ENCODE measurements at places on chromosomes 1 and 21.

- DNase-seq: no peak
These were observed 19.5 kb upstream of the PSMB2 start for GRCh38 chr1:35660581-35661473.

DNA sequence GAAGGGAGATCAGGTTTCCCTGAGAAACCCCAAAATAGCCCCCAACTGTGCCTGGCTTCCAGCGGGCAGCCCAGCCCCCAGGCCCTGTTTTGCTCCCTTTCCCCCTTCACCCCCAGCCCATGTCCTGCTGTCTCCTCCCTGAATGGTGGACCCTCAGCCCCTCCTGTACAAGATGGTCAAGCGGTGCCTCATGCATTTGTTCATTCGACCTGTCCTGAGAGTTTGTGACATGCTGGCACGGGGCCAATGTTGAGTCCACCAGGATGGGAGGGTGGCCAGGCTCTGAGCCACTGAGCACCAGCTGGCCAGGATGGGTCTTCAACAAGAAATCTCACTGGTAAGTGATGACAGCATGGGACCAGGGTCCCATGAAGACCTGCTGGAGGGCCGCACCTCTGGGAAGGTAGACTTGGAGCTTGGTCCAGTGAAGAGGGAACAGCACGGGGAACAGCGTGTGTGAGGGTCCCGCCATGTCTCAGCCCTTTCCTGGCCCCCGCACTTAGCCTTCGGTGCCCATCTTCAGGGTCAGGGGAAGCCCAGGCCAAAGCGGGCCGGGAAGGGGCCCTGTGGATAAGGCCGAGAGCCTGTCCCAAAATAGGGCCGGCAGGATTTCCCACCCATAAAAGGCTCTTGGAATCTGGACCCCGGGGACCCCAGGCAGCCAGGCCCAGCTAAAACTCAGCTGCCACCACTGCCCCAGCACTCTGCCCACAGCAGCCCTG lies at the start of gene CALML6:
TSS of gene CALML6 (plus strand) at position 290 of the 722 bp plus-strand sequence. CDS start at position 311, 21 bp downstream.
- DNase-seq: no peak

DNA sequence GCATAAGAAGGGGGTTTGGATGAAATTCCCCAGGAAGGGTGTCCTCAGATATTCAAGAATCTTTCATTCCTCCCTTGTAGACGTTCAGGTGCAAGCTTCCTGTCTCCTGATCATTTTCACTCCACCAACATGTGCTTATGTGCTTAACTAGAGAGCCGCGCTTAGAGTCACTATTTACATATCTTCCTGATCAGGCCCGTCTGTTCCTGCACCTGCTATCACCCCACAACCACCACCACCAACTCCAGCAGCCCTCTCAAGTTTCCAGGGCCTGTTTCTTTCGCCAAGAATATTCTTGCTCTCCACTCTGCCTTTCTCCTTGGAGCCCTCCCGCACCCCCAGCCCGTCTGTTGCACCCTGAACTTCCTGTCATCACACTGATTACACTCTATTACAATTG lies 113.4 kb downstream of the SPSB1 start:
- DNase-seq: no peak

DNA sequence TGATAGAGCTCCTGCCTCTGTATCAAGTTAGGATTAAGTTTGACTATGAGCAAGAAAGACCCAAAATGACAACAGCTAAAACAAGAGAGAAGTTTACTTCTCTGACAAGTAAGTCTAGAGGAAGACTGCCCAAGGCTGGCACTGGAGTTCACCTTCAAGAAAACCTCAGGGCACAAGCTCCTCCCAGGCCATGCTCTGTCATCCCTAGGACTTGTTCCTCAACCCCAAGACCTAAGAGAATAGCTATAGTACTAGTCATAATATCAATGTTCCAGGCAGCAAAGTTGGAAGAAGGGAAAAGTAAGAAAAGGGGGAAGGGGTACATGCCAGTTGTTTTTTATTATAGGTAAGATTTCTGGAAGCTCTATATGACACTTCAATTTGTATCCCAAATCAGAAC lies 26.4 kb upstream of the DARS2 start:
- no peak for DNase-seq

DNA sequence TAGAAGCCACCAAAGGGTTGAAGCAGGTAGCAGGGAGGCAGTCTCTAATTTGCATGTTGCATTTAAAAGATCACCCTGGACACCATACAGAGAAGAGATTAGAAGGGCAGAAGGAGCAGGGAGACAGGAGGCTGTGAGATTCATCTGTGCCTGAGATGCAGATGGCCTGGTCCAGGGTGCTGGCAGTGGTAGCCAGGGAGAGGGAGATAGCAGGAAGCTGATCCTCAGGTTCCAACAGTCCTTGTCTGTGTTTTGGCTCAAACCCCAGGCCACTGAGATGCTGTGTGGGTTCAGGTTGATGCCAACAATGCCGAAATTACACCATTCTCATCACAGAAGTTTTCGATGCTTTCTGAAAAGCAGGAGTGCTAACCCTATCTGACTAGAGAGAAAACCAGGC lies 113.7 kb downstream of the KAZN start:
- no peak for DNase-seq

- no peak for DNase-seq
These were observed 144.4 kb upstream of the HNRNPU start for GRCh38 chr1:245008761-245009160.

DNA sequence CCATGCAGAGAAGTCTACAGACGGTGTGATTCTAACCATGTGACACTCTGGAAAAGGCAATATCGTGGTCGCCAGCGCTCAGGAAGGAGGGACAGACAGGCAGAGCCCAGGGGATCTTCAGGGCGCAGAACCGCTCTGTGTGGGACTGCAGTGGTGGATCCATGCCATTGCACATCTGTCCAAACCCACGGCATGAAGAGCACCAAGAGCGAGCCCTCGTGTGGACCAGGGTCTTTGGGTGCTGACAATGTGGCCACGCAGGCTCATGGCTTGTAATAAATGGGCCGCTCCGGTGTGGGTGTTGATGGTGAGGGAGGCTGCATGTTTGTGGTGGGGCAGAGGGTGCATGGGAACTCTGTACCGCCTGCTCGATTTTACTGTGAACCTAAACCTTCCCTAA lies 25.3 kb upstream of the POFUT2 start:
- DNase-seq: no peak

All from stimulated activated CD4-positive, alpha-beta T cell treated with anti-CD3 and anti-CD28 coated beads, TNF-alpha, amount 100 ng/mL, for 1 hour (primary cell).